Activated naive CD8-positive, alpha-beta T cell treated with anti-CD3 and anti-CD28 coated beads, Interleukin-2, amount 50 U/mL, for 16 hours (primary cell): ENCODE measurements at places on chromosomes 5 and 9.

- no peak for DNase-seq
Observed at GRCh38 chr9:18666348-18666747, 192.4 kb downstream of the ADAMTSL1 start.

DNA sequence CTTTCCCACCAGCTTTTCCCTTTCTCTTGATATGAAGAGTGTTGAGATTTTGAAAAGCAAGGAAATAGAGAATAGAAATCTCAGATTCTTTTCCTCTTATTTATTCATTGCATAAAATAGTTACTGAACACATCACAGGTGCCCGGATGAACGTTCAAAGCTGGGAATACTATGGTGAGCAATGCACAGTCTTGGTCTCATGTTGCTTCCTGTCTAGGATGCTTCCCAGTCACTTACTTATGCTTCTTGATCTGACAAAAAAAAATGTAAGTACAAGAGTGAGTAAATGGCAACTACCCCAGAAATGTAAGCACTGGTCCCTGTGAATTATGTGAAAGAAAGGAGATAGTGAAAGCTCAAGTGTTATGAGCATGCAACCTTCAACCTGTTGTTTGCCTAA lies 153.5 kb upstream of the S1PR3 start:
- DNase-seq: no peak

DNA sequence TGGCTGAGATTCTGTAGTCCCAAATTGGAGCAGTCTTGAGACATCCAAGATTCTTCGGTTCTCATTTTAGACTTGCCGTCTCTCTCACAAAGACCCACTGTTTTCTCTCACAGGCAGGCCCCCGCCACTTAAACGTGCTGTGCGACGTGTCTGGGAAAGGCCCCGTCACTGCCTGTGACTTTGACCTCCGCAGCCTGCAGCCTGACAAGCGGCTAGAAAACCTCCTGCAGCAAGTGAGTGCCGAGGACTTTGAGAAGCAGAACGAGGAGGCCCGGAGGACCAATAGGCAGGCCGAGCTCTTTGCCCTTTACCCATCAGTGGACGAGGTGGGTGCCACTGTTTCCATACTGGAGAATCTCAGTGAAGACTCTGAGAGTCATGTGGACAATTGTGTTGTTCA lies 97.2 kb downstream of the DOCK8 start:
- no peak for DNase-seq

DNA sequence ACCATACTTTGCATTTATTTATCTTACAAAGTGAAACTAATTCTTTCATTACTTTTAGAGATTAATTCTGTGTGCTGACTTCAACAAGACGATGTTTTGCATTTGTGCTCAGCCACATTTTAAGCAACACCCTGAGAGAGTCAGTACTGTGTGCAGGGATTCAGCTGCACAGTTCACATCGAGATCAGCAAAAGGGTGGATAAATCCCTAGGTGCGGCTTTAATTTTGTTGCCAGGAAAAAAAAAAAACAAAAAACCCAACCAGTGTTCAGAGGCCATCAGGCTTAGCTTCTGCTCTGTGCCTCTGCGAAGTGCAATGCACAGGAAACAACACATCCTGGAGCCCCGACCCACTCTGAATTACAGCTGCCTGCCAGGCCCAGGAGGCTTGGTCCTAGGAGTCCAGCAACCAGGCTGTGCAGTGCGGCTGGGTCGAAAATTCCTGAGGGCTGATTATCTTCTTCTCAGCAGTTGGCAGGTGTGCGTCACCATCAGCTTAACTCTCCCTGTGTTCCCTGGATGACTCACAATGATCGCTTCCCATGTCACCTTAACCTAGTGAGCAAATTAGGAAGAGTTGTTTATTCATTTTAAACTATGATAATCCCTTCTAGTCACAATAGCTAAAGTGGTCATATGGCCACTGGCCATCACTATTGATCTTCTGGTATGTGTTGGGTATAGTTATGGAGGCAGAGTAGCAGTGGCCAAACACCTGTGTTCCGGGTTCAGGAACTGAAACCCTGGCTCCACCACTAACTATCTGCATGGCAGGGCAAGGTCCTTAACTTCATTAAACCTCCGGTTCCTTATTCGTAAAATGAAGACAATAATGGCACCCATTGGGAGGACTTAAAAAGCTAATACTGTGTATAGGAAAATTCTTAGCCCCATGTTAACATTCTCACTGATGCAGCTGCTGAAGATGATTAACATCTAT lies 31.2 kb upstream of the NDUFB6 start:
- DNase-seq: no peak

DNA sequence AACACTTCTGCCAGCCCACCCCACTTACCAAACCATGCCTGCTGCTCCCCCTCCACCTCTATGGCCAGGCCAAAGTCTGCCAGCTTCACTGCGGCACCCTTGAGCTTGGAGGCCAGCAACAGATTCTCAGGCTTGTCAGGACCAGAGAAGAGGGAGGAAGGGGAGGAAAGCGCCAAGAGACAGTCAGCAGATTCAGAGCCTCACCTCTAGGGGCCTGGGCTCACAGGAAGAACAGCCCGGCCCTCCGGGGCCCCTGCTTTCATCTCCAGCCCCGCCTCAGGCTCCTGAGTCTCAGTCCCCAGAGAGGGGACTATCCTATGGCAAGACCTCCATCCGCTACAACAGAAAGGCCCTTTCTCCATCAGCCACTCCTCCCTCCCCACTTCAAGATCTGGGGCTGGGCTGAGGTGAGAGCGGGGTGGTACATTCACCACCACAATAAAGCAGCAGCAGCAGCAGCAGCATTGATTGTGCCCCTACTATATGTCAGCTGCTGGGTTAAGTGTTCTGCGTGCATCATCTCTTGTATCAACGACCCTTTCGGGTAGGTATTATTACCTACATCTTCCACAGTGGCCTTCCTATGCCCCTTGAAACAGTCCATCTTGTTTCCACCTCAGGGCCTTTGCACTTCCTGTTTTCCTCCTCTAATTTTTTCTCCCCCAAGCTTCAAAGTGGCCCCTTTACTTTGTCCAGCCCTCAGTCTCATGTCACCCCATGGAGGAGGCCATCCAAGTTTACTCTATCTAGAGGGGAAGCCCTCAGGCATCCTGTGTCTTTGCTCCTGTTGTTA lies 36.0 kb downstream of the CAMK2A start:
- no peak for DNase-seq

DNA sequence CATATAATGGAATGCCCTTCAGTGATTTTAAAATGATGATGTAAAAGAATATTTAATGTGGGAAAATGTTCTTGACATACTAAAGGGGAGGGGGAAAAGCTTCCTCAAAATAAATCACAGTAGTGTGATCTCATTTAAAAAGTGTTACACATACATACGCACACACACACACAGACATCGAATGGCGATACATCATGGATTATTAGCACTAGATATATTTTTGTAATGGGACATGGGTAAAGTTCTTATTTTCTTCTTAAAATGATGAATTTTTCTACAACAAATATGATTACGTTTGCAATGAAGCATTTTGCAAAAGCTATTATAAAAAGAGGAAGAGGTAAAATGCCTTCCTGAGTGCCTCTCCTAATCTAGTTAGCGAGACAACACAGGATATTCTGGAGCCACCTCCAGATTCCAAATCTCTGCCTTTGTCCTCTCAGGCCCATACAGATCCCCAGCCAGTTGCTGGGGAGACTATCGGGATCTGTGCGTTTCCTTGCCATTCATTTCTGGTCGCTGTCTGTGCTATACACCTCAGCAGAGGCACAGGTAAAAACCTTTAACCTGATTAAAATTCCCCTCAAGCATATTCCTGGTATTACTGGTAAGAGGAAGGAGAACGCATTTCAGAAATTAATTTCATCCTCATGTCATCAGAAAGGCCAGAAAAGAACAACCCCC lies 69.6 kb downstream of the SLC28A3 start:
- DNase-seq: no peak

- no peak for DNase-seq
Observed at GRCh38 chr5:15858326-15858725, 321.3 kb downstream of the MARCHF11 start.

- no peak for DNase-seq
Observed at GRCh38 chr5:126525630-126526245, 69.3 kb downstream of the ALDH7A1 start.

DNA sequence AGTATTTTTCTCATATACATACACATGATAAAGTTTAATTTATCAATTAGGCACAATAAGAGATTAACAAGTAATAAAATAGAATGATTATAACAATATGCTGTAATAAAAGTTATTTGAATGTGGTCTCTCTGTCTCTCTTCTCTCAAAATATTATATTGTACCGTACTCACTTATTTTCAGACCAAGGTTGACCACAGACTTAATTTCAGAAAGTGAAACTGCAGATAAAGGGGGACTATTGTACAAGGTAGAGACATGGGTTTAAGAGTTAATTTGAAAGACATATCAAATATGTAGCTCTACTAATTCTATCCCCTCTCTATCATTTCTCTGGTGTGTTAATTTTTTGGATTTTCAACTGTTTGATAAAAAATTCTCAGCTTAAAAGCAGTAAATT lies 20.0 kb upstream of the C9 start:
- no peak for DNase-seq

DNA sequence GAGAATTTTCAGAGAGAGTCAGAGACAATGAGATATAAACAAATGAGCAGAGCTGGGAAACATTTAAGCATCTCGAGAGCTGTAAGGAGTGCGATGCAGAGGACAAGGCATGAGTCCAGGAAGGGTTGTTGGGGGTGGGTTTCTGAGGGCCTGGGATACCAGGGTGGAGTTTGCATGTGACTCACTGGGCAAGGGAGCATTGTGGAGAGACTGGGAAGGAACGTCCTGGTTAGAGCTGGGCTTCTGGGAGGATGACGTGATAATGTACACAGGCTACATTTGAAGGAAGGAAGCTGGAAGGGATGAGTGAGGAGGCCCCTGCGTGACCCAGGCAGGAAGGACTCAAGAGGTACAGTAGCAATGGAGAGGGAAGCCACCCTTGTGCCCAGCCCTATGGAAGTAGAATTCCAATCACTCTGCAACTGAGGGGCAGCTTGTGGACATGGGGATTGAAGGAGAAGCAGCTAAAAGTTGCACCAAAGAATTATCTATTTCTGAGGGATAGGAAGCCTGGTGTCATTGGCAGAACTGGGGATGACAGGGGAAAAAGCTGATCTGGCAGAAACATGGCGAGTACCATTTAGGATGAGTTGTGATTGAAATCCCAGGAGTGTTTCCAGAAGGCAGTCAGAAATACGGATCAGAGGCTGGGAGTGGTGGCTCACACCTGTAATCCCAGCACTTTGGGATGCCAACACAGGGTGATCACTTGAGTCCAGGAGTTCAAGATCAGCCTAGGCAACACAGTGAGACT lies 59.3 kb upstream of the AFAP1L1 start:
- no peak for DNase-seq

DNA sequence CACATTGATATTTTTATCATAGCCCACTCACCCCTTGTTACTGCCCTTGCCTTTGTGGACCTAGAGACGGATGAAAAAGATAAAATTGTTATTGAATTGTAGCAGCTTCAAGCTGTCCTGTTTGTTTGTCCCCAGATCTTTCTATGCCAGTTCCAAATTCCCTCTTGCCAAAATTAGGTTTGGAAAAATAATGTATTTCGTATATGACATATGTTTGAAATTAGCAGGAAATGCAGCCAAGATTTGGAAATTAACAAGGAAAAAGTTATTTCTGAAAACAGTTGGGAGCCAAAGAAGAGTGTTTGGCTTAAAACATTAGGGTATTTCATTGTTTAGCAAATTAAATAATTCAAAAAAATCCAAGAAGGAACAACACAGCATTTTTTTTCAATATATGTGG lies 33.5 kb downstream of the SPATA31D1 start:
- DNase-seq: no peak

DNA sequence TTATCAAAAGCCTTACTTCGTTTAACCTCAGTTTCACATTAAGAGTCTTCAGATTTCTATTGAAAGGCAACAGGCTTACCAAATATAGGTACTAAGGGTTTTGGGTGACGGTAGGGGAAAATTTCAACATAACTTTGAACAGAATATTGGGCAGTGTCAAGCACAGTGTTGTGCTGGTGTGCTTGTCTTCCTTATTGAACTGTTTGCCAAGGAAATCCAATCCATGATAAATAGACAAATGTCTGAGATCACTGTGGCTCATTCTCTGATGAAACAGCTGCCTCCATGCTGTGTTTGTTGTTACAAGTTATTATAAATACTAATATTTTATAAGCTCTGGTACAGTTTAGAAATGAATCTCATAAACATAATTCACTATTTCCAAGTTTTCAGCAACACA lies 730.1 kb downstream of the NR2F1-AS1 start:
- DNase-seq: no peak

DNA sequence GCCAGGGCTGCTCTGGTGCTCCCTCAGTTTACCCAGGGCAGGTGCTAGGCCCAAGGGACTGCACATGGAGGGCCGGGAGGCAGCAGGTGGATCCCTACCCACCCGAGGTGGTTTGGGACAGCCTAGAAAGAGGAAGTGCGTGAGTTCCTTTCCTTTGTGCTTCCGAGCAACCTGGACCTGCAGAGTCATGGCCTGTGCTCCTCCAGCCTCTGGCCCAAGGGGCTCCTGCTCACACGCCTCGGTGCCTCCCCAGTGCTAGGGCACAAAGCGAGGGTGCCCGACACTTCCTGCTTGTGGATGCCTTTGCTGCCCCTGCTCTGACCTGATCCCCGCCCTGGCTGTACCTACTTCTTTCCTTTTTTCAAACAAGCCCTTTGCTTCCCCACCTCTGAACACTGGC lies 79.3 kb downstream of the RXRA start:
- DNase-seq: no peak

GRCh38 chr5:83965441-83965840 lies 244.8 kb upstream of the HAPLN1 start:
- DNase-seq: no peak

DNA sequence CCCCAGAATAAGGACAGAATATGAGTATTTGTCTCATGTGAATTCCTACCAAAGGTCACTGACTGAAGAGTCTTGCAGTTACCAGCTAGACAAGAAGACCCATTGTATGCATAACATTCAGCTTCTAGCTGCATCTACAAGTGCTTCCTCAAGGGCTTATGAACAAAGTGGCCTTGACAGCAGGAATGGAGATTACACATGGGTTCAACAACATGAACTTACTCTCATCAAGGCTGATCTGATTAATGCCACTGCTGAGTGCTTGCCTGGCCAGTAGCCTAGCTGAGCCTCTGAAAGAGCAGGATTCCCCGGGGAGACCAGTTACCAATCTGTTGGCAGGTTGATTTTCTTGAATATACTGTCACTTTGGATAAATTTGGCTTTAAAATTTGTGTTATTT lies 76.7 kb upstream of the CHD1 start:
- DNase-seq: no peak

GRCh38 chr9:100204796-100205195 lies 105.8 kb downstream of the INVS start:
- DNase-seq: no peak

- no peak for DNase-seq
Observed at GRCh38 chr9:4596165-4596922, 65.8 kb upstream of the PLPP6 start.

DNA sequence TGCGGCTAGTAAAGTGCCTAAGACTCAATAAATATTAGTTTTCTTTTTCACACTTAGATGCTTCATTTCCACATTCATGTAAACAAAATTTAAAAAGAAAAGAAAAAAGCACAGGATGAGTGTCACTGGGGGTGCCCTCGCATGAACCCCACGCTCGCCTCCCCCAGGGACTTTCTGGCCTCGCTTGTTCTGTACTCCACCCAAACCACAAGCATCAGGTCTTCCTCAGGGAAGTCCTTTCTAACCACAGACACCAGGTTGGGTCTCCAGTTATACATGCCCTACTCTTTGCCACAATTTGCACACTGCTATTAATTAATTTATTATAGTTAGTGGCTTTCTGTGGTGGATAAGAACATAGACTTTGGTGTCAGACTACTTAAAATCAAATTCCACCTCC lies 92.4 kb downstream of the RORB start:
- no peak for DNase-seq

GRCh38 chr5:180324601-180324950 lies 28.6 kb downstream of the GFPT2 start:
- no peak for DNase-seq

GRCh38 chr9:85964949-85965348 lies 24.0 kb downstream of the NAA35 start:
- DNase-seq: no peak
